ENCODE measurements at places on chromosomes 12 and 14.
A peak's percentile ranks its signal among the peaks of the same experiment; 100 is the strongest.

DNA sequence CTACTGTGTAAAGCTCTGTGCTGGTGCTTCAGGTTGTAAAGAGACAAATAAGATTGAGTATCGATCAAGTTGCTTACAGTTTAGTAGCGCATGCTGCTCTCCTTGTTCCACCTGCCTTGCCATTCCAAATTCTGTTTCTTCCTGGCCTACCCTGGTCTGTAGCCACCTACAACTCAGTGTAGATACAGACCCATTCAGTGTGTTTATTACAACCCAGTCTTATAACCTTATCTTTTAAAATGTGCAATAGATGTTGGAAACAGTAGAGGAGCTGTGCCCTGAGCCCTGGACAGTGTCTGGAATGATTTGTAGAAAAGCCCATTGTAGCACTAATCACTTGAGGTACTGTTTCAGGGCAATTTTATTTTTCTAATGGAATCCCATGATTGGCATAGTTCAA, 68.5 kb downstream of the DIP2B start:
- DNase-seq: no peak

DNA sequence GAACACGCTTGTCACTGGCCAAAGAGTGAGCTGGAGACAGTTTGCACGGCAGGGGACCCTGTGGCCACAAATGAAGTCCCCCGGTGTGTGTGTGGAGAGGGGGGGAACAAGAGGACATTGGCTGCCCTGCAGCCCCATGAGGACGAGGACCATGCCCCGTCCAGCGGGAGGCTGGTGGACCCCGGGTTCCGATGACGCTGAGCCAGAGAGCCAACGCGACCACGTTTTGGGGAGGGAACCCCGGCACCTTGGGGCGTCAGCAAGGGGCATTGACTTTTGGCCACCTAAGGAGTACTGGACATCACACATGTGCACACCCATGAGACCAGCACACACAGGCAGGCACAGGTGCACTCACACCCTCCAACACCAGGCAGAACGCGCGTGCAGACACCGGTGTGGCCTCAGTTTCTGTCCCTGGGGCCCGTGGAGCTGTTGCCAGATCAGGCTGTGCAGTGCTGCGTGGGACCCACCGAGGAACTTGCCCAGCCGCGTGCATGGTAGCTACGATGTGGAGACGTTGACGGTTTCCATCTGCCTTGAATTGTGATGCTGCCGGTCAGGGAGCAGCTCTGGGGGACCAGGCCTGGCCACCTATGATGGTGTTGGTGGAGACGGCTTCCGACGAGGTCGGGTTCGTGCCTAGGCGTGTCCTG, 26.5 kb downstream of the NOC4L start:
- peak; percentile 4 for DNase-seq

DNA sequence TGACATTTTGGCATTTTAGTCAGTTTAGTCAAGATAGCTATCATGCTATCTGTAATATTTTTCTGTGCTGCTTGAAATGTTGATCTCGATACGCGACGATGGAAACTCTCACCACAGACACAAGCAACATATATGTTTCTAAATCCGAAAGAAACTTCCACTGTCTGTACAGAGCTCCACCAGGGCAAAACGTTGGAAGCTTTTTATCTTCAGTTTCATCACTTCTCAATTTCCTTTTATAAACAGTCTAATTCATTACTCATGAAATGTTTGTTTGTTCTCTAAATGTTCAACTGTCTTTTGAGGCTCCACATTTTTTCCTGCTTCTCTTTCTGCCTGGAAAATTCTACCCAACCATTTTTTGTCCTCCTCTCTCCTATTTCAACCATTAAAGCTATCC, 737.6 kb downstream of the SLC16A7 start:
- DNase-seq: no peak

DNA sequence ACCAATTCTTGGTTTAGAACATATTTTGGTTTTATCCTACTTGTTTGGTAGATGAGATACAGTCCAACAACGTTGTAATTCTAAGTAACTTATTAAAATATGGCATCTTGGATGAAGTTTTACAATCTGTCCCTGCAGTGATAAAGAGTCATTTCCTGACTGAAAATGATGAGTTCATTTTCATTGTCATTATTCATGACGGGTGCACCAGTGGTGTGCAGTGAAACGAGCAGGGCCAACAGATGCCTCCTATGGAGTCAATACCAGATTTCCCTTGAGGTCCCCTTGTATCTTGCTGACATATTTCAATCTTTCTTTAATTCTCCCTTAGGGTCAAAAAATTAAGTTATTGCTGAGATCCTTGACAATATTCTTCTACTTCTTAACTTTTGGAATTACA, 438.5 kb downstream of the LRIG3 start:
- no peak for DNase-seq

DNA sequence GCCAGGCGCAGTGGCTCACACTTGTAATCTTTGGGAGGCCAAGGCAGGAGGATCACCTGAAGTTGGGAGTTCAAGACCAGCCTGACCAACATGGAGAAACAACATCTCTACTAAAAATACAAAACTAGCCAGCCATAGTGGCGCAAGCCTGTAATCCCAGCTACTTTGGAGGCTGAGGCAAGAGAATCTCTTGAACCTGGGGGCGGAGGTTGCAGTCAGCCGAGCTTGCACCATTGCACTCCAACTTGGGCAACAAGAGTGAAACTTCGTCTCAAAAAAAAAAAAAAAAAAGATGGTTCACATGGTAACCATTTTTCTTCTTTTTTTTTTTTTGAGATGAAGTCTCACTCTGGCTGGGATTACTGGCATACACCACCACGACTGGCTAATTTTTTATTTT, 35.3 kb downstream of the SLC2A14 start:
- DNase-seq: no peak

- DNase-seq: no peak
Measured at GRCh38 chr12:90631591-90632212, 323.3 kb downstream of the CCER1 start.

DNA sequence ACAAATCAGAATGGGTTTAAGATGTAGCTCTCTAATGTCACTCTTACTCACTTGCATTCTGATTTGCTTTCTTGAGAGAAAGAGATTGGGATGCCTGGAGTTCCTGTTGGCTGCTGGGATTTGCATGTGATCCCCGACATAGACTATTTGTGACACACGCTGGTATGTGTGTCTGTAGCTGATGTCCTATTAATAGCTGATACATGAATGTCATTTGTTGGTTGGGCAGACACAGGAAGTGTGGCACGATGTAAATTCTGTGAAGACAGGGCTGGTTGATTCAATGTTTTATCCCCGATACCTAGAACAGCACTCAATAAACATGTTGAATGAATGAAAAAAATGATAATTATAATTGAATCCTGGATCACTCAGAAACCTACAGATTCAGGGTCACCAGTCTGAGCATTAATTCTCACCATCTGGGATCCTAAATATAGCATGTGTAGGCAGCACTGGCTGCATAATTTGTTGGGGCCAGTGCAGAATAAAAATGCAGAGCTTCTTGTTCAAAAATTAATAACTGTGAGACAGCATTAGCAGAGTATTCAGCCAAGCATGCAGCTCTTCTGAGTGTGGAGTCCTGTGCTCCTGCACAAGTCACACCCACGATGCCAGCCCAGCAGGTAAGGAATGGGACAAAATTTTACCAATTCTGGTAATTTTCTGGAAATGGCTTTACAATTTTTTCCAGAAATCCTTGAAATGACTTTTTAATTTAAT, 35.5 kb upstream of the SOCS2 start:
- no peak for DNase-seq
